ENCODE measurements at places on chromosomes 1 and 21.

DNA sequence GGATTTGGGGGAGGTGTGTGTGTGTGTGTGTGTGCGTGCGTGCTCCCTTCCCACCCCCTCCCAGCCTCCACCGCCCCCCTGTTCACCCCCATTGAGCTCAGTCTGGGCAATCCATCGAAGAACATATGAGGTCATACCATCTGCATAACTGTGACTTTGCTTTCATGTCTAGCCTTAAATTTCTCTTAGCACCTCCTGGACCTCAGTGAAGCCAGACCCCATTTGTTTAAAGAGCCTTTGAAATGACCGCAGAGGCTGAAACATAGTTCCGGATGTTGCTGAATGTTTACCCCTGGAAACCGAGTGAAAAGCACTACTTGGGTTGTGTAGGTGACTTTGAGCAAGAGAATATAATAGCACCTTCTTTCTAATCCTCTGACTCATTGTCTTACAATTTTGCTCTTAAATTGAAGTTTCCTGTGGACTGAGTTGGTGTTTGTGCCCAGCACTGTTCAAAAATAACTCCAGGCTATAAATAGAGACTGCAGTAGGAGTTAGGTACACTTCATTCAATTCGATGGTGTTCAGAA is 75.4 kb downstream of the UBE4B start:
- no peak for DNase-seq

DNA sequence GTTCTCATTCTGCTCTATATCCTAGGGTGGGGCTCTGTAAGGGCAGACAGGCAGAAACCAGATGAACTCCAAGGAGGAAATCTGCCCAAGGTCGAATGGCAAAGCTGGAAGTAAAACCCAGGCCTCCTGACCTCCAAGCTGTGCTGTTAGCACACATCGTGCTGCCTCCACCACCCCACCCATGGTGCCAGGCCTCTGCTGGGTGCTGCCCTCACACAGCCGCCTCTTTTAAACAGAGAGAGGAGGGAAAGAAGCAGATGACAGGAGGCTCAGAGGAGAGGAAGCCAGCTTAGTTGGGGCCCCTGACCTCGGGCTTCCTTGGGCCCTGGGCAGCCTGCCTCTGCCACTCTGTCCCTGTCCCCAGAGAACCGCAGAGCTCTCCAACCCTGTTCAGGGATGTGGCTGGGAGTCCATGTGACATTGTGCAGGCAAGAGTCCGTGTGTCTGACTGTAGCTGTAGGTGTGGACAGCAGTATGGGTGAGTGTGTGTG is 1.1 kb downstream of the SYNC start:
- DNase-seq = no peak

- DNase-seq = no peak
These were observed 118.4 kb downstream of the DISP1 start for GRCh38 chr1:222933273-222933672.

- peak; percentile 39 for DNase-seq
These were observed 89.8 kb downstream of the TMEM200B start for GRCh38 chr1:29033829-29034466.

DNA sequence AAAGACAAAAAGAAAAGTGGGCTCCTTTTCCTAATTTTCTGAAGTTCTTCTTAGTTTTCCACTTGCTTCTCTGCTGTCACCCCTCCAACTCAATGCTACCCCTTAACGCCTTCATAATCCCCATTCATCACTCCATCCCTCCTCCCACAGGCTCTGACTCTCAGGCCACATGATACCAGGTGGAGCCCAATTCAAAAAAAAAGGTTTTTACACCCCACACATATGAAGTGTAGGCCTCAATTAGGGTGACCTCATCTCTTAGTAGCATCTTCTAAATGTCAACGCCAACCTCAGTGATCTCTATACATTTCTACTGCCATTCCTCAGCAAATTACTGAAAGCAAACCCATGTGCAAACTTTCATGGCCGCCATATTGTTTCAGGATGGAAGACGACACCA is 6.4 kb downstream of the SSBP3 start:
- no peak for DNase-seq

GRCh38 chr1:160244209-160244608 is 18.1 kb downstream of the DCAF8 start:
- no peak for DNase-seq

- no peak for DNase-seq
These were observed 29.6 kb upstream of the VPS13D start for GRCh38 chr1:12200208-12200607.

DNA sequence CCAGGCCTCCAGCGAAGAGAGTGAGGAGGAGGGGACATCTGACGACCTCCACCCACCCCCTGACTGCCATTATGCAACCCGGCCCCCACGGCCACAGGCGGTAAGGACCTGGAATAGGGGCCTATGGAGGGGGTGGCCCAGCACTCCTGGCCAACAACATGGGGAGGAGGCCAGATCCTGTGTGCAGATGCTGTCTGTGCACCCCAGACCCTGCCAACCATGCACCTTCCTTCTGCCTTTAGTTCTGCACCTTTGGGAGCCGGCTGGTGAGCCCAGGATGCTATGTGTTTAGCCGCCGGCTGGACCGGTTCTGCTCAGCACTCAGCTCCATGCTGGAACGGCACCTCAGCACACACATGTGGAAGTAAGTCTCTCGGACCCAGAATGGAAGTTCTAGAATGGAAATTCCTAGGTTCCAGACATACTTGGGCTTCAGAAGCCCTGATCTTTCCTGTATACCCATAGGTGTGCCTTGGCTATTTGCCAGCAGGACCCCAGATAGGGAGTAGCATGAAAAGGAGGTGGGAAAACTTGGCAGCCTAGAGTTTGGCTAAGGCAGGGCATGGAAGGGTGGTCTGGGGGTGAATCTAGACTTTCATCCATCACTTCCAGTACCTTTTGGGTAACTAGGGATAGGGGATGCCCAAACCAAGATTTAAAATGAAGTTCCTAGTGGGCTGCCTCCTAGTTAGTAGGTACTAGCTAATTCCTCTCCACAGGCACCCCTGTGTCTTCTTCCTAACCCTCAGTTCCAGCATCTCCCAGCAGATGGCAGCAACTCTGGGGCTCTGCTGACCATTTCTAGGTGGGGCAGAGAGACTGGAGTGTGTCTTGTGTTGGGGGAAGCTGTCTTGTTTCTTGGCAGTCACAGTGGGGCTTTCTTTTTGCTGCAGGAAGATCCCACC is 3.6 kb upstream of the CYB561D1 start:
- DNase-seq = no peak

Data from NCI-H2029 treated with DMSO at 0.1 percent for 48 hours (cell line).